ENCODE measurements at places on chromosomes 3 and 15. TPM values are rescaled to one million over a fixed set of nuclear protein-coding genes. Genes with fewer than 3 reads are reported as not detected.

CYP8B1 gene
- total RNA-seq = not detected

ZIC4 gene
- not detected for total RNA-seq

C3orf62 gene
- 5.1 TPM for total RNA-seq

PROK2 gene
- total RNA-seq = not detected

CCDC32 gene
- 33.1 TPM for total RNA-seq

REC114 gene
- total RNA-seq = not detected

GMNC gene
- total RNA-seq = not detected

CAPN3 gene
- 9.1 TPM for total RNA-seq

DNA sequence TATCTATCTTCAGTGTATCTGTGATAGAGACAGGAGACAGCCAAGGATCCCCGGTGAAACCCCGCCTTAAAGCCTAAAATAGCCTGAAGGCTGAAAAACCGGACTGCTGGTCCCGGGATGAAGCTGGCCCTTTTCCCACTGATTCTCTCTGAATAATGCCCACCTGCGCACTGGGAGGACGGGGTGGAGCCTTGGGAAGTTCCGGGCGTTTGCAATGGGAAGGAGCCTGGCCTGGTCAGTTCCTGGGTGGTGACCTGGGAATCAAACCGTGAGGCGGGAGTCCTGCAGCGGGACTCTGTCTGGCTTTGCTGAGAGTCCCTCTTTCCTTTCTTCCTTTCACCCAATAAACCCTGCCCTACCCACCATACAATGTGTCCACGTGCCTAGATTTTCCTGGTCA lies 157.9 kb downstream of the C3orf38 start:
- DNase-seq = no peak

GRCh38 chr15:101046826-101047225 lies 127.7 kb downstream of the LRRK1 start:
- peak; percentile 2 for DNase-seq

- DNase-seq = no peak
These were observed 19.5 kb downstream of the SEC22C start for GRCh38 chr3:42562047-42562907.

DNA sequence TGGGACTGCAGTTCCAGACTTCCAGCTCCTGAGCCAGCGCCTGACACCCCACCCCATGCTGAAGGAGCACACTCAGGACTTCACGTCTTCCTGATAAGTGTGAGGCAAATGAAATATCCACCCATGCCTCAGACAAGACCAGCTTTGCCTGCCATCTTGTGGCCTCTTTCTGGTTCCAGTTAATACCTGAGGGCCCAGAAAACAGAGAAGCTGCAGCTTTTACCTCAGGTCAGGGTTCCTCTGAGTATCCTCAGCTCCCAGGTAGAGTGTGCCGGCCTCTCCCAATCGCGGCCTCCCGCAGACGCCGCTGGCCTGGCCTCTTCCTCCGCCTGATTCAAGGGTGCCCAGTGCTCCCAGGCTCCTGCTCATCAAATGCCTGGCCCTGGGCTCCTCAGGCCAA lies 5.1 kb upstream of the KLHL6 start:
- DNase-seq = peak; percentile 78

- peak; percentile 68 for DNase-seq
These were observed 5.0 kb upstream of the HES1 start for GRCh38 chr3:194130807-194131589.

GRCh38 chr15:45162771-45163507 lies 24.8 kb downstream of the SHF start:
- DNase-seq = peak; percentile 62

GRCh38 chr3:117128872-117129271 lies 419.3 kb downstream of the TUSC7 start:
- no peak for DNase-seq

- DNase-seq = no peak
These were observed 16.4 kb upstream of the CFAP100 start for GRCh38 chr3:126378341-126378751.

- DNase-seq = peak; percentile 34
These were observed 23.3 kb downstream of the GRIP2 start for GRCh38 chr3:14516738-14517345.

DNA sequence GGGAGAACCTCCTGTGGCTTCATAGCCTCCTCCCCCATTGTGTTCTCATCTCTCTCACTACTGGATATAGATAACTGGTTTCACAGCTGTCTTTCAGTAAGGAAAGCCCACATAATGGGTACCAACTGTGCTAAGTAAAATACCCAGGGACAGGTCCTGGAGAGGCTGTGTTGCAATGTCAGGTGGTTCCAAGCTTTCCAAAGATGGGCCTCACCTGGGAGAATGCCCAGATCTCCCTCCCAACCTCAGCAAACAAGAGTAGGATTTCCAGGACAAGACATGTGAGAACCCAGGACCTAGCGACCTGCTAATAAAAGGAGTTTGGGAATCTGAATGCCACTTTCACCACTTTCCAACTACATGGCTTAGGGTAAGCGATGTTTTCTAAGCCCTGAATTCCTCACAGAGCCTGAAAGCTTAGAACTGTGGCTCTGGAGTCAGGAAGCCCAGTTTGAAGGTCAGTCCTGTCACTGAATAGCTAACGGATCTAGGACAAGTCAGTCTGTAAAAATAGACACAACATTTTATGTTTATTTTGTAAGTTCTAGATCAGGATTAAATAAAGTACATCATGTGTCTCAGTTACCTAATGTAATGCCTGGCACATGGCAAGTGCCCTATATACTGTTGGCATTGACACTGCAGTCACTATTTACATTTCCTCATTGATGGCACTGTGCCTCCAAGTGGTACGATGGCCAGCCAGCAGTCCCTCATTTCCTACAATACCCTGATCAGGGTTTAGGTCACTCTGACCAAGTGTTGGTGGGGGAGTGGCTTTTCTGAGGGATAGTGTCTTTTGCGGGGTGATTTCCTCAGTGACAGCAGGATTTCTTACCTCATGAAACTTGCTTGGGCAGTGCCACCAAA lies 11.9 kb downstream of the CERS3 start:
- no peak for DNase-seq

- peak; percentile 86 for DNase-seq
These were observed 61.8 kb downstream of the RUBCN start for GRCh38 chr3:197674741-197675562.

DNA sequence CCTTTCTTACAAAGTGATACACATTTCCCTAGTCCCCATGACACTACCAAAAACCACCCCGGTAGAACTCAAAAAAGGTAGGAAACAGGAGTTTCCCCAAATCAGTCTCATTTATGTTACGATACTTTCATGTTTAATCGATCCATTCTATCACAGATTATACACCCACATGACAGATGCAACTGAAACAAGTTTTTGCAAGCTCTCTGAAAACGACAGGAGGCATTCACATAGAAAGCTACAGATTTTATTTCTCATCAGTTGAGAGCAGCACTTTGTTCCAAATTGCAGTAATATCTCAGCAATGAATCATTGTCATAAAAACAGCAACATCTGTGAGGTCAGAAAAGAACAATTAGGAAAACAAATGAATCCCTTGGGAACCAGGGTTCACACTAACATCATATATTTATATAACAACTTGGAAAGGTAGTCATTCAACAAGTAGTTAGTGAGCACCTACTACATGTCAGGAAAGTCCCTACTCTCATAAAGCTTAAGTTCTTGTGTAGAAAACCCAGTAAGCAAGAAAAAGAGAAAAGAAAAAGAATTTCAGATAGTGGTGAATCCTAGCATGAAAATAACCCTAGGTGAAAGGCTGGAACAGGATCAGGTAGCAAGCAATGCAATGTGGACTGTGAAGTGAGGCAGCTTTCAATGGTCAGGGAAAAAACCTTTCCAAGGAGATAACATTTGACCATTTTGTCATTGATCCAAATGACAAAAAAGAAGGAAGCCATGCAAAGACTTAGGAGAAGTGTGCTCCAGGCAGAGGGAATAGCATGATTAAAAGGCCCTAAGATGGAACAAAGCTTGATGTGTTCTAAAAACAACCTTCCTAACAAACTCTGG lies 8.3 kb downstream of the PLD1 start:
- DNase-seq = no peak

GRCh38 chr15:63374686-63375520 lies 6.7 kb downstream of the CA12 start:
- peak; percentile 53 for DNase-seq

GRCh38 chr3:113297841-113298240 lies 86.5 kb downstream of the BOC start:
- DNase-seq = no peak

Measured in Peyer's patch (tissue), 4 donors.